Left colon (tissue), 2 donors: ENCODE measurements at places on chromosomes 7 and 10. TPM values are rescaled to one million over a fixed set of nuclear protein-coding genes. Genes with fewer than 3 reads are reported as not detected.

- DNase-seq = no peak
These were observed 2.5 kb downstream of the TMEM178B start for GRCh38 chr7:141076377-141076776.

Gene CCM2
- total RNA-seq = 33.7 TPM

Gene AGFG2
- 75.5 TPM for total RNA-seq

DNA sequence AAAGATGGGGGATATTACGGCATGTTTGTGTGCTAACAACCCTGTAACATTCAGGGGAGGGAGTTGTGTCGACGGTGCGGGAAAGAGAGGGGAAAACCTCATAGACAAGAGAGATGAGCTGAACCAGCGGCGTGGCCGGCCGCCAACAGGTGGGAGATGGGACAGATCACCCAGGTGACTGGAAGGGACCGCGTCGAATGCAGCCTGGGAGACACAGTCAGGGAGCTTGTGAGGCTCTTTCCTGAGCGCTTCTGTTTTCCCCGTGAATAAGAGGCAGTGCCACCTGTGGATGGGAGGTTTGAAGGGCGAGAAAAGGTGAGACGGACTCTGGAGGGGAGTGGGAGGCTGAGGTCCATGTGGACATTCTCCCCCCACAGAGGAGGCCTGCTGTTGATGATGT is 9.9 kb upstream of the PRKAG2 start:
- DNase-seq = no peak

Gene POM121C
- total RNA-seq = 25.7 TPM
